ENCODE measurements at places on chromosomes 5 and 9.

DNA sequence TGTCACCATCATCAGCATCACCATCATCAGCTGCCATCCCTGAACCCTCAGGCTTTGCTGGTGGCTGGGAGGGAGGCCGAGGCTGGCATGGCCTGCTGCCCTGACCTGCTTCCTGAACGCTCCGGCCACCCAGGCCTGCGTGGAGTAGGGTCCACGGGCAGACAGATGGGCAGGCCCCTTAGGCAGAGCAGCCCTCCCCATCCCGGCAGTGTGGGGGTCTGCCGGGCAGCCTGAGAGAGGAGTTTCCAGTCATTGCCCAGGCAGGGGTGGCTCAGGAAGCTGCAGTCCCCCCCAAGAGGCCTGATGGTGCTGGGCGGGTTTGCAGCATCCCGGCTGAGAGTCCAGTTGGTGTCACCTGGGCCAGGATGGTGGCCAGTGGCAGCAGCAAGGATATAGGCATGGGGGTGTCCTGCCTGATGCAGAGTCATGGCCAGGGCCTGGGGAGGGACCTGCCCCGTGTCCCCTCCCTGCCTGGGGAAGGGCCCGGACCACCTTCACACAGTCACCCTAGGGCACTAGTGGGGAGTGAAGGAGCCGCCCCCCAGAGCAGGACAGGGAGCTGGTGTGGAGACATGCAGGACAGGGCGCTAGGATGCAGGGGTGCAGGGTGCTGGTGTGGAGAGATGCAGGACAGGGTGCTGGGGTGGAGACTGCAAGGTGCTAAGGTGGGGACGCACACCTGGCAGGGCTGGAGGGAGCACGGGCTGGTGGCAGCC is 7.7 kb upstream of the EGFL7 start:
- DNase-seq: no peak

- no peak for DNase-seq
These were observed 169.2 kb upstream of the TARS1 start for GRCh38 chr5:33271606-33272005.

DNA sequence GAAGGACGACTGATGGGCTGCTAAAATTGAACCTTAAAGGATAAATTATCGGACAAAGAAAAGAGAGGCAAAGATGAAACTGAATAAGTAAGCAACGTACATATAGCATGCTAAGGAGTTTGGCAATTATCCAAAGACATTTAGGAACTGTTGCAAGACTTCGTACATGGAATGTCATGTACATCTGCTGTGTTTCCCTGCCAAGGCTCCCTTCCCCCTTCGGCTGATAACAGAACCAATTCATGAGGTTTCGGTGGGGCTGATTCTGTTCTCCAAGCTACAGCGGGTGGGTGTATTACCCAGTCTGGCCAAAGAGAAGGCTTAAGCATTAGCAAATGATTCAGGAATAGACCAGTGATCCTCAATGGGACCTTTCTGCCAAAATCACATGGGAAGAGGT is 190.9 kb upstream of the FREM1 start:
- DNase-seq: no peak

DNA sequence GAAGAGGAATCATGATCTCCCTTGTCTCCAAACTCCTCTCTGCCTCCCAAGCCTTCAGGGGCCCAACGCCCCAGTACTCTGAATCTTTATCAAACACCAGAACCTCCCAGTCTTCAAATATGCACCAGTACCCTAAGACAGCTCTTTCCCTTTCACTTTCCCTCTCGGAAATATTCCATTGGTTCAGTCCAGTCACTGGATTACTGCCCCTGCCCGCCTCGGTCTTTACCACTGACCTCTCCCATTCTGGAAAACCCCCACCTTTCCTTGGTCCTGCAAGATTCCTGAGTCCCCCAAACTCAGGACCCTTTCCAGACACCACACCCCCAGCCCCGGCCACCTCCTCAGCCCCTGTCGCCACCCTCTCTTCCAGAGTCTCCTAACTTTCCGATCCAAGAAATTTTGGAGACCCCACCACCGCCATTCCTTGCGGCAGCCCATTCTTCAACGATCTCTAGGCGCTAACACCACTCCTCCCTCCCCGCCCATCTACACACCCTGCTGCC is 674 bp downstream of the C5orf15 start:
- no peak for DNase-seq

DNA sequence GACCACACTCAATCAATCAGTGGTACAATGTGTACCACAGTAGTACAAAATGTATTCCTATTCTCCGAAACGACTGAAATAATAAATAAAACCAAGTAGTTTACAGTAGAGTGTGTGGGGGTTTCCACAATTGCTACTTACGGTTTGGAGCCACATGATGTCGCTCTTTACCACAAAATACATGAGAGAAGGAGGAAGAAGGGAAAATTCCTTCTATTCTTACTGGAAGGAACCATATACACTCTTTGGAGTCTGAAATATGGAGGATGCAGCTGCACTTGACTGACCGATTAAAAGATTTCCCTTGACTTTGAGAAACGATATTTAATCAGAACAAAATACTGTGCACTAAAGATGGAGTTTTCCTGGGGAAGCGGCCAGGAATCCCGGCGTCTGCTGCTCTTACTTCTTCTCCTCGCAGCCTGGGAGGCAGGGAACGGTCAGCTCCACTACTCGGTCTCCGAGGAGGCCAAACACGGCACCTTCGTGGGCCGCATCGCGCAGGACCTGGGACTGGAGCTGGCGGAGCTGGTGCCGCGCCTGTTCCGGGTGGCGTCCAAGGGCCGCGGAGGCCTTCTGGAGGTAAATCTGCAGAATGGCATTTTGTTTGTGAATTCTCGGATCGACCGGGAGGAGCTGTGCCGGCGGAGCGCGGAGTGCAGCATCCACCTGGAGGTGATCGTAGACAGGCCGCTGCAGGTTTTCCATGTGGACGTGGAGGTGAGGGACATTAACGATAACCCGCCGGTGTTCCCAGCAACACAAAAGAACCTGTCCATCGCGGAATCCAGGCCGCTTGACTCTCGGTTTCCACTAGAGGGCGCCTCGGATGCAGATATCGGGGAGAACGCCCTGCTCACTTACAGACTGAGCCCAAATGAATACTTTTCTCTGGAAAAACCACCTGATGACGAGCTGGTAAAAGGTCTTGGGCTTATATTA is at the start of gene PCDHA4:
TSS of gene PCDHA4 (plus strand) at position 235 of the 942 bp plus-strand sequence.
- DNase-seq: no peak

DNA sequence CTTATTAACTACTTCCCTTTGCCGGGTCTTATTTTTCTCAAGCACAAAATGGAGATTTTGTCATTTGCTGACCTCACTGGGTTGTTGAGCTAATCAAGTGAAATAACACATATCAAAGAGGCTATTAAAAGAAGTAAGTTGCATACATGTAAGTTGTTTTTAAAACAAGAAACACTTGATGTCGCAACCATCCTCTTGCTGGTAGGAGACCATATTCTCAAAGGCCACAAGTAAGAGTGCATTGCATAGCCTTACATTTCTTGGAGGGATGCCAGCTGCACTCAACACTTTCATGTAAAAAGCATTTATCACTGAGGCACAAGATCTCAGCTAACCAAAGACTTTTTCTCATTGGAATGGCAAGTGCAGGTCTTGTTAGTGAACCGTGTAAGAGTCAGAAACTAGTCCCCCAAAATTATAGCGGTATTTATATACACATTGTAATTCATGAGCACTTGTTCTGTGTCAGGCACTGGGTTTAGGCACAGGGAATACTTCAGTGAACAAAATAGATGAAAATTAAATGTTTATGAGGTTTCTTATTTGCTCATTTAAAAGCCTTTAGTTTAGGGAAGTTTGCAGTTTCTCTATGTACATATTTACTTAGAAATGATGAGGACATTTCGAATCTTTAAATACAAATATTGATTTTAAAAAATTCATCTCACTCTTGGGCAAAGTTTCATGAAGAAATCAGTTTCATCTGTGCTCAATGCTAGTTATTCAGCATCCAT is 72.0 kb downstream of the ZFAND5 start:
- DNase-seq: peak; percentile 14

GRCh38 chr5:134252671-134253070 is 26.8 kb upstream of the PPP2CA start:
- peak; percentile 86 for DNase-seq

DNA sequence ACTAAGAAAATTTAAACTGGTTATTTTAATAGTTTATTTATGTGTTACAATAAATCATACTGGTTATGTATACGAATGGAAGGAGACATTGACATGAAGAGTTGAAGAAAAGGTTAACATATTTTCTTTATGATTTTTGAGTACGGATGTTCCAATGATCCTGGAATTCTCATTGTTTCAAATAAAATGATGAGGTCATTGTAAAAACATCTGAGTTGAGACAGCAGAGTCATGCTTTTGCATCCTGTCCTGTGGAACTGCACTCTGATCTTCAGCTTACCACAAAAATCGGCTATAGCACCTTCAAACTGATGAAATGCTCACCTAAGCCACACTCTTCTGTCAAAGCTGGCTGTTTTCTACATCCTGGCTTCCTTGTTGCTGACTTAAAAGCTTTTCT is 67.8 kb downstream of the PTCD2 start:
- DNase-seq: peak; percentile 66

DNA sequence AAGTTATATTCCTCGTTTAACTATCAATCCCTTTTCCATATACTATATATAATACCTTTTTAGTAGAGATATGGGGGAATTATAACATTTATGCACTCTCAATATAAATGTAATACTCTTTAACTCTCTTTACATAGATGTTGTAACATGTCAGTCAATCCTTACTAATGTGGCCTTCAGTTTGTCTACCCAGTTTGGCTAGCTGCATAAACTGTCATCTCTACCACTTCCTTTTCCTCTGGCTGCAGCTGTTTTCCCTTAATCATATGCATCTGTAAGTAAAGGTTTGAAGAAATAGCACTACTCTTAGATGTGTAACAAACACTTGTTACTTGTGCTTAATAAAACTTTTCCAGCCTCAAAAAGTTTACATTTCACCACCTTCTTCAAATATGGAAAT is 13.4 kb downstream of the ABHD17B start:
- no peak for DNase-seq

GRCh38 chr5:144549580-144549979 is 378.9 kb downstream of the KCTD16 start:
- DNase-seq: peak; percentile 77

GRCh38 chr5:151156507-151157420 is 815 bp downstream of the ANXA6 start:
- no peak for DNase-seq

DNA sequence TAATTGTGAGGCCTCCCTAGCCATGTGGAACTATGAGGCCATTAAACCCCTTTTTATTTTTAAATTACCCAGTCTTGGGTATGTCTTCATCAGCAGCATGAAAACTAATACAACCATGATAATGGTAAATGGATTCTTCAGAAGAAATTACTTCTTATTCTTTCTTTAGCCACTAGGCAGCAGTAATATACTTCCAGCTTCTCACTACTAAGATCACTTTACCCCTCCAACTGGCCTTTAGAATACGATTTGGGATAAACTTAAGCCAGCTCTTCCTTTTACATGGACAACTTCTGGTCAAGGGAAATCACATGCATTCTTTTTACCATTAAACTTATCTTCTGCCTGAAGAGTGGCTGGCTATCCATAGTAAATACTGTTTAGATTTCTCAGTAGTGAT is 355.4 kb downstream of the MAN2A1 start:
- DNase-seq: no peak

DNA sequence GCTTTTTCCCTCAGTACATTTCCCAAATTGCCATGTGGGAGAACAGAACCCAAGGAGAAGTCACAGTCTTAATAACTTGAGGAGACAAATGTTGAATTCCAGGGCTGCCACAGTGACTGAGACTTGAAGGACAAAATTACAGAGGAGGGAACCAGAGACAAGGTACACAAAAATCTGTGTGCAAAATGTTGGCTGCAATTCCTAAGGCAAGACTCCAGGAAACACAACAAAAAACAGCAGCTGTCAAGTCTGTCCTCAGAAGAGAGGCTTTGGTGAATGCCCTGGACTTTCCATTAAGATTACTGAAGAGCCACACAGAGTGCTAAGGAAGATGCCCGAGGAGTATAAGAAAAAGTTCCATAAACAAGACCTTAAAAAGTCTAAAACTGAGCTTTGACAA is 21.1 kb downstream of the AP3B1 start:
- DNase-seq: no peak

DNA sequence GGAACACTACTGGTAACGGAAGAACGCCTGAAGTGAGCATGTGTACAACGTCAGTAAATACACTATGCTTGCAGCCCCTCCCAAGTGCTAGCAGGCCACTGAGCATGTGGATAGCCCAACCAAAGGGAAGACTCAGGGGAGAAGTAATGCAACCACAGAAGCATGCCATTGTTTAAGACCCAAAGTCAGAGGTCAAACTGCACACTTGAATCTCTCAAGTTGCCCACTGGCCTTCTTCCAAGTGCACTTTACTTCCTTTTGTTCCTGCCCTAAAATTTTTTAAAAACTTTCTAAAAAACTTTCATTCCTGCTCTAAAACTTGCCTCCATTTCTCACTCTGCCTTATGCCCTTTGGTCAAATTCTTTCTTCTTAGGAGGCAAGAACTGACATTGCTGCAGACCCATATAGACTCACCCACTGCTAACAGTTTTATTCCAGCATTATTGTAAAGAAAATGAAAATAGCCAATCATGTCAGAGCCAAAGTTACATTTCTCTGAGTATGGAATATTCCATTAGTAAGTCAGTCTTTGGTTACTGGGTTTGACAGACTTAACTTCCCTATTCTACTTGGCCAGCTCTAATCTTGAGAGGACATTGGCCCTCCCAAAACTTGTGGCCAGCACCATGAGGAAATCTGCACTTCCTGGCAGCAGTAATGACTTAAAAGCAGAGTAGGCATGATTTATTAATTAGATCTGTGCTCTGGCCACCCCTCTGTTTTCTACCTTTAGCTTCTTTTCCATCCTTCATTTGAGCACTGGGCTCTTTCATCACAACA is 76.9 kb downstream of the TSSK1B start:
- no peak for DNase-seq

DNA sequence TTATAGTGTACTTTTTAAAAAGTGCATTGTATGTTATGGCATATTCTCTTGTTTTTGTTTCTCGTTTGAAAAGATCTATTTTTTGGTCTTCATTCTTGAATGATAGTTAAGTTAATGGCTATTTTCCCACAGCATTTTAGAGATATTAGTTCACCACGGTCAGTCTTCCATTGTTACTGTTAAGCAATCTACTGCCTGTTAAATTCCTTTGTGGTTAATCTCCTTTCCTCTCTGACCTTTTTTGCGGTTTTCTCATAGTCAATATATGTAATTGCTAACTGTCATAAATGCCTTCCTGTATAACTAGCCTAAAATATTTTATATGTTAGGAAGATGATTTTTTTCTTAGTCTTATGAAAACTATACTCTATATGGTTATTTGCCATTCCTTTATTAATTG is 250.8 kb upstream of the FBXL7 start:
- peak; percentile 32 for DNase-seq

DNA sequence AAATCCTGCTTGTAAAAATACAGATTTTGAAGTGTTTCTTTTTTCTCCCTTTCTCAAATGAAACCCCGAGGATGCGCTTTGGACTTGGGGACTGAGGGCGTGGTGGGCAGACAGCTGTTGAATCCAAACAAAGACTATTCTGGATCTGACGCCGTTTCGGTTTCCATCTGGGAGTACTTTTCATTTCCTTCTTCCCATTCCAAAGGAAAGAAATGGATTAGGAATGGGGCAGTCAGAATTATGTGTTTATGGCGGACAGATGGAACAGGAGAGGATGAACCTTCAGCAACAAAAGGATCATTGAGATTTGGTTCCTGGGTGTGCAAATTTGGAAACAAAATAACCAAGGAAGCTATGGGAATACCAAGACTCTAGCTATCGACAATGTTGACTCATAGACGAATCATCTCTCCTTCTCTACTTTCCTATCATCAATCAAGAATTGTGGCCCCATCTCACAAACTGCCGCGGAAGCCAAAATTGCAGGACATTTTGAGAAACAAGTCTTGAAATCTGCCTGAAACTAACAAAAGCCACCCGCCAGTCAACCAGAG is 300.6 kb downstream of the PARP8 start:
- no peak for DNase-seq
